Non-pigmented ciliary epithelial cell (primary cell): ENCODE measurements at places on chromosomes 2 and 18.

DNA sequence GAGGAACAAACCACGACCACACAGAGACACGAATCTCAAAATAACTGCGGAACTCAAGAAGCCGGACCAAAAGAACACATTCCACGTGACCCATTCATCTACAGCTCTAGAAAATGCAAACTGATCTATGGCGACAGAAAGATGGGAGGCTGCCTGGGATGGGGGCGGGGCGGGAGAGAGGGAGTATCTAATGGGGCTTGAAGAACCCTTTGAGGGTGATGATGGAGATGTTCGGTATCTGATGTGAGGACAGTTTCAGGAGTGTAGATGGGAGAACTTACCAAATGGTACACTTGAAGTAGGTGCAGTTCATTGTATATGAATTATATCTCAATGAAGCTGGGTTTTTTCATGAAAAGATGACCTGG is 34.6 kb upstream of the KLF11 start:
- DNase-seq: no peak

- DNase-seq: no peak
These were observed 9.9 kb downstream of the C1D start for GRCh38 chr2:68052717-68053422.

GRCh38 chr2:192194265-192194865 is 368 bp downstream of the TMEFF2 start:
- no peak for DNase-seq

- DNase-seq: no peak
These were observed 38.1 kb downstream of the MBOAT2 start for GRCh38 chr2:8965216-8965969.

DNA sequence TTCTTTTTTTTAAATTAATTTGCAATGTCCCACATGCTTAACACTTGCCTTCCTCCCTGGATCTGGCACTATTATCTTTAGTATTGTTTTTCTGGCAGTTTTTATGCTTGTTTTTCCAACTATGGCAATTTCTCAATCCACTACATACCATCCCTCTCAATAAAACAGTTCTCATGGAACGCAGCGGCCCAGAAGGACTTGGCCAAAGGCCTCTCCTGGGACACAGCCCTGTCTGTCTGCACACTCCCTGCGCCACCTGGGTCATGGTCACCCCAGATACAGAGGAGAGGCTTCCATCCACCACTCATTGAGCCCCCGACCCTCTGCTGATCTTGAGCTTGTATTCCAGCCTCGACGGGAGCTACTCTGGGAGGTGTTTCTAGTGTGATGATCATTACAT is 91.2 kb downstream of the TWIST2 start:
- no peak for DNase-seq

DNA sequence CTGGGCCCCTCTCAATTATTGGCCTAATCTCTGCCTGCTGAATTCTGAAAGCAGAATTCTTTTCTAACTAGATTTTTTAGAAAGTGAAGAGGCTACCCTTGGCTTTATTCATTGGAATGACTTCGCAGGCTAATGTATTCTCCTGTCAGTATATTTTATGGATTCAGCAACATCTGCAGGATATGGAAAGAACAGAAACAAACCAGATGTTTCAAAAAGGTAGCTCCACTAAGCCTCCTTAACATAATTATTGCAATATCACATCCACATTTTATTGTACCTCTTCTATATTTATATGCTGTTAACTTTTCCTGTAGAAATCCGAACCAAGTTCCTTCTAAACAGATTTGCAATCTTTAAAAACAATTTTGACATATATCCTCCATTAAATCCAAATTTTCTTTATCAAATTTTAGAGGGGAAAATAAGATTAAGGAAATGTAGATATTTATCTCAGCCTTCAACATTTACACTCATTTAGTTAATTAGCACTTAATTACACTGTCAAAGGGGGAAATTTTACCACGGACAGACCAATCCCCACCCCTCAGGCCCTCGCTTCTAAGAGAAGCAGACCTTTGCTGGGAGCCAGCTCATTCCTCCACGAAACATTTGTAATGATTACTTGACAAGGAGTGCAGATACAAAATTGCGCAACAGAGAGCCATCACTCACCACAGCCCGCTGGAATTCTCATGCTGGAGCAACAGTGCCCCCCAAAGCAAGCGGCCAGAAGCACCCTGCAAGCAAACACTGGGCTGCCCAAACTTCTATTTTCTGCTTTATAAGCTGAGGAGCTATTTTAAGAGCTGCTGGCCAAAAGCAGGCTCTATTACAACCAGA is 253.4 kb downstream of the ETAA1 start:
- DNase-seq: peak; percentile 88

DNA sequence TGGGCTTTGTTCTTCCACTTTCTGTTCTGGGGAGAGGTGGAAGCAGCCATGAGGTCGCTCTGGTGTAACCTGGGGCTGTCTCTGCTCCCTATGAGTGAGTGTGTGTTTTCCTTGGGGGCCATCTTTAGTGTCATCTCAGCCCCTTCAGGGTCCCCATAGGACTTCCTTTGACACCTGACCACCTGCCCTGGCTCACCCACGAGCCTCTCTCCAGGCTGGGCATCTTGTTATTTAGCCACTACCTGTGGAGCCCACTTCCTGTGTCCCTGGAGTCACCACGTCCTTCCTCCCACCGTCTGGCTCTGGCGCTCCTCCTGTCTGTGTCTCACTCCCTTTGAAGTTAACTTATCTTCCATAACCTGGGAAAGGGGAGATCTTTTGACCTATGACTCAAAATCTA is 176.0 kb downstream of the UXS1 start:
- no peak for DNase-seq

- DNase-seq: no peak
These were observed 8.4 kb downstream of the DGKD start for GRCh38 chr2:233362742-233363141.

DNA sequence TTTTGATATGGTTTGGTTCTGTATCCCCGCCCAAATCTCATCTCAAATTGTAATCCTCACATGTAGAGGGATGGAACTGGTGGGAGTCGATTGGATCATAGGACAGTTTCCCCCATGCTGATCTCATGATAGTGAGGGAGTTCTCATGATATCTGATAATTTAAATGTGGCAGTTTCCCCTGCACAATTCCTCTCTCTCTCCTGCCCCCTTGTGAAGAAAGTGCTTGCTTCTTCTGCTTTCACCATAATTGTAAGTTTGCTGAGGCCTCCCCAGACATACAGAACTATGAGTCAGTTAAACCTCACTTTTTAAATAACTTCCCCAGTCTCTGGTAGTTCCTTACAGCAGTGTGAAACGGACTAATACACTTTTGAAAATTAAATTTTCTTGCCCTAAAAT is 12.3 kb upstream of the KCNJ3 start:
- no peak for DNase-seq

GRCh38 chr2:158882297-158882696 is 86.1 kb upstream of the TANC1 start:
- no peak for DNase-seq

GRCh38 chr2:234632527-234633391 is 135.9 kb upstream of the ARL4C start:
- DNase-seq: peak; percentile 94

GRCh38 chr2:196528486-196529223 is 110.9 kb upstream of the CCDC150 start:
- DNase-seq: no peak

DNA sequence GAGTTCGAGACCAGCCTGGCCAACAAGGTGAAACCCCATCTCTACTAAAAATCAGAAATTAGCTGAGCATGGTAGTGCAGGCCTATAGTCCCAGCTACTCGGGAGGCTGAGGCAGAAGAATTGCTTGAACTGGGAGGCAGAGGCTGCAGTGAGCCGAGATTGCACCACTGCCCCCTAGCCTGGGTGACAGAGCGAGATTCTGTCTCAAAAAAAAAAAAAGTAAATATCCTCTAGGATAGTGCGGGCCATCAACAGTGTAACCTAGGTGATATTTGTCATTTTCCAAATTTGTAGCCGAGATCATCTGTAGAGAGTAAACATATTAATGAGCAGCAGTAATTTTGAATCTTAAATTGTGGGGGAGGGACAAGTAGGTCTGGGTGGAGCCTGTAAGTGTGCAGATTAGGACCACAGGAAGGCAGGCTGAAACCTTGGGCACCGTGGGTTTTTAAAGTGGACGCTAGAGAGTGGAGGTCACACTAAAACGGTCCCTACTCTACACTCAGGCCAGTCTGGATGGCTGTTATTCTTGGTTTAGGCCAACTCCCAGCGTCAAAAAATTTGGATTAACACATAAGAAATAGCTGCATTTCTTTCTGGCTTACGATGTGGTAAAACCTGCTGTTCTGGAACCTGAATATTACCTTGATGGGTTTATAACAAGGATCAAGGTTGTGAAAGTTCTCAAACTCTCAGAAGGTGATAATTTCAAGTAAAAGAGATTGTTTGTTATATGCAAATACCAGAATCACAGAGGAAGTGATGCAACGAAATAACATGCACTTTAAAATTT is 22.7 kb upstream of the TET3 start:
- no peak for DNase-seq

DNA sequence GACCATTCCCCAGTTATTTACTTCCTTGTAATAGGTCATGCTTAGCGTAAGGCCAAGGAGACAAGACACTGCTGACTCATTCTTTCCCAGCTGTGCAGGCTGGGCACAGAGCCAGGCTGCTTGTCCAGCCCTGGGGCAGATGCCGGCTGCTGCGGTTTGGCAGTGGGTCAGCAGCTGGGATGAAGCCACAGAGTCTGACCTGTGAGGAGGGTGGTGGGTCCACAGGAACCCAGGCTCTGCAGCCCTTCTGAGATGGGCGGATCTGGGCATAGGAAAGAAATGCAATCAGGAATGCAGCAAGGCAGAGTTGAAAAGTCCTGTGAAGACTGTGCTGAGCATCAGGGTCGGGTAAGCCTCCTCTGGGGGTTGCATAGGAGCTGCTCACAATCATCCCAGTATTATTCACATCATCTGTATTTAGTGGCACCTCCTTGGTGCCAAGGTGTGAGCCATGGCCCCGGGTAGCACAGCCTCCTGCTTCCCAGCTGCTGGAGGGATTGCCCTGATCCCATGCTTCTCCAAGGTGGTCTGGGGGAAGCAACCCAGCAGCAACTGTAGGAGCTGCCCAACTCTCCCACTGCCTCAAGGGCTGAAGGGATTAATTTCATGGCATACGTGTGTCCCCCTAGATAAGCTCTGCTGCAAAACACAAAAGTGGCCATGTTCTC is 139.0 kb downstream of the DDX1 start:
- peak; percentile 89 for DNase-seq

- no peak for DNase-seq
These were observed 67.4 kb downstream of the BIN1 start for GRCh38 chr2:127039387-127040031.

DNA sequence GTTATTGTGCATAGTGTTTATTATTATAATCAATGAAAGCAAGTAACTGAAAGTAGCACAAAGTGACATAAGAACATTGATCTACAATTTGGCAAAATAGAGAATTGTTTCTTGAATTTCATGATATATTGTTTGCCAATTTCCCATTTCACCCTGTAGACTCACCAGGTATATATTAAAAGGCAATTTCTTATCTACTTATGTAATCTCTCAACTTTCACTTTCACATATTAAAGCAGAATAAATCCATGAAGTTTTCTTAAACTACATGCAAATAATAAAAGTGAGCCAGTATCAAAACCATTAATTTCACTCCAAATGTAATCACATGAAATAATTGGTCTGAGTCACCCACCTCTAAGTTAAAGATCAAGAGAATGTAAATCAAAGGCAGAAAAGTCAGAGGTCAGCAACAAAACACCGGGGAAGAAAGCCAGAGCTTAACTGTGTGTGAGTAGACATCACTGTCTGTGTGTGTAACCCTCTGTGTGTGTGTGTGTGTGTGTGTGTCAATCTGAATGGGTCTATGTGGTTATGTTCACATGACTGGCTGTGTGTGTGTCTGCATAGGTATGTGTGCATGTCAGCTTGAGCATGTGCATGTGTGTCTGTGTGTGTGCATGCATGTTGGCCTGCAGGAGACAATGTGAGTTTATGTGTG is 44.1 kb downstream of the ZNF385B start:
- no peak for DNase-seq

GRCh38 chr2:205717999-205718398 is 35.7 kb downstream of the NRP2 start:
- no peak for DNase-seq

DNA sequence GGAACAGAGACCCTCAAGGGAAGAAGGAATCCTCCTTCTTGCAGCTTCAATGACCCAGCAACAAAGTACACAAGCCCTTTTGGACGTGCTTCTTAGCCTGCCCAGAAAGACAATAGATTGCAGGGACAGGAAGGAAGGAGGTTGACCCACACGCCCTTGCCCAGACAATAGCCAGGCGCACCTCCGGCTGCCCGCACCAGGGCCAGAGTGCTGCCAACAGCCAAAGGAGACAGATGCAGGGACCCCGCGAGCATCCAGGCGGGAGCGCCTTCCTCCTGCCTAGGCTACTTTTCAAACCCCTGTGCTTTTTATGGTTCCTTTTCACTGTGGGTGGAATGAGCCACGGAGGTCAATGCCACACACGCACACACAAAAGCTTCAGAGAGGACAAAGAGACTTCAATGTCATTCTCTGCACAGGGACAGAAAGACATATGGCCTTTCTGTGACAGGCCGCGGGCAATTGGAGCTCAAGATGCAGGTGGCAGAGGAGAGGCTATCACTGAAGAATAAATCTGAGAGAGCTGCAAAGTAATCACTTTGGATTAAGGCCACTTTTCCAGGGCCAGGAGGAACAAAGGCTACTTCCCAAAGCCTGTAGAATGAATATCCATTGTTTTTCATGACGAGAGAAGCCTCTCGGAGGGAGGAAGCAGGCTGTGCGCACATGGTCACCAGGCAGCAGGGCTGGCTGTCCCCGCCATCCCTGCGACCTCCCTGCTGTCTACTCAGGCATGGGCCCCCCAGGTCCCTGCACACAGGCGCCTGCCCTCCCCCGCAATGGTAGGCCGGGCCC is 300.6 kb downstream of the EIPR1 start:
- no peak for DNase-seq

- DNase-seq: no peak
These were observed 111.5 kb upstream of the CNGA3 start for GRCh38 chr2:98234776-98235175.
